GM06990 (cell line): ENCODE measurements at places on chromosomes 7 and 10.

DNA sequence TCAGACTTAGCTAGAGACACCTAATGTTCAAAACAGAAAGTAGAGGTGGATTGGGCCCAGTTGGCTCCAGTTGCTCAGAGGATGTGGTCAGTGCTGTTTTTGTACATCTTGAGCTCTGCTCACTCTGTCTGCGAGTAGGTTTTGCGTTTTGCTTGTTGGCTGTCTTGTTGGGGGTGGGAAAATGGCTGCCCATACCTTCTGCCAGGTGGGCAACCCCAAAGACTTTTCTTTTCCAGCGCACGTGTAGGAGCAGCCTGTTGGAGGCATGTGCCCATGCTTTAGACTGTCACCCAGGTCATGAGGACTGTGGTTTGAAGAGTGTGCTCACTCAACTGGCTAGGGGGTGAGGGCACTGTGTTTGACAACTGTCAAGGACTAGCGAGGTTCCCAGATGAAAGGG lies 73.9 kb downstream of the KAT6B start:
- peak; percentile 56 for DNase-seq

DNA sequence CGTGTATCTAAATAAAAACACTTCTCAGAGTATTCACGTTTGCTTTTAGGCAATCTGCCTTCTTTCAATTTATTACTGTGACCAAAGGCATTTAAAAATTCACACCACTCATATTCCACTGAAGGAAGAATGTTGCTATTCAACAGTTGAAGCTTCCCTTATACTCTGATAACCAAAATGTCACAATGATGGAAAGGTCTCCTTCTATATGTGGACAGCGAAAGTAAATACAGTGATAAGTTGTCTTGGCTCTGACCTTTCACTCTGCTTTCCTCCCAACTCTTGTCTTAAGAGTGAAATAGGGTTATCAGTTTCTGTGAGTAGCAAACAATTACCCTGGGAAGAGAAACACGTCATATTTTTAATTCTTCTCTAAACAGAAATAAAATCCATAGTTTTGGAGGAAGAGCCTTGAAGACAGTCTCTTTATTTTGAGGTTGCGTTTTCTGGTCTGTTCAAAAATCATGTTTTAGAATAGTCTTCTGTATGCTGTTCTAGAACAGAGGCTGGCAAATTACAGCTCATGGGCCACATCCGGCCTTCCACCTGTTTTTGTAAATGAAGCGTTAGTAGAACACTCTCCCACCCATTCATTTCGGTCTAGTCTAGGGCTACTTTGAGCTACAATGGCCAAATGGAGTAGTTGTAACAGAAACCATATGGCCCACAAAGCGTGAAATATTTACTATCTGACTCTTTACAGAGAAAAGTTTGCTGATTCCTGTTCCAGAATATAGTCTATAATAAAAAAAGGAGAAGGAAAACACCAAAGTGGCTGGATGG lies 41.3 kb downstream of the ETV1 start:
- DNase-seq, result peak; percentile 2

GRCh38 chr7:8177109-8177933 lies 84.6 kb downstream of the ICA1 start:
- DNase-seq, result peak; percentile 58

DNA sequence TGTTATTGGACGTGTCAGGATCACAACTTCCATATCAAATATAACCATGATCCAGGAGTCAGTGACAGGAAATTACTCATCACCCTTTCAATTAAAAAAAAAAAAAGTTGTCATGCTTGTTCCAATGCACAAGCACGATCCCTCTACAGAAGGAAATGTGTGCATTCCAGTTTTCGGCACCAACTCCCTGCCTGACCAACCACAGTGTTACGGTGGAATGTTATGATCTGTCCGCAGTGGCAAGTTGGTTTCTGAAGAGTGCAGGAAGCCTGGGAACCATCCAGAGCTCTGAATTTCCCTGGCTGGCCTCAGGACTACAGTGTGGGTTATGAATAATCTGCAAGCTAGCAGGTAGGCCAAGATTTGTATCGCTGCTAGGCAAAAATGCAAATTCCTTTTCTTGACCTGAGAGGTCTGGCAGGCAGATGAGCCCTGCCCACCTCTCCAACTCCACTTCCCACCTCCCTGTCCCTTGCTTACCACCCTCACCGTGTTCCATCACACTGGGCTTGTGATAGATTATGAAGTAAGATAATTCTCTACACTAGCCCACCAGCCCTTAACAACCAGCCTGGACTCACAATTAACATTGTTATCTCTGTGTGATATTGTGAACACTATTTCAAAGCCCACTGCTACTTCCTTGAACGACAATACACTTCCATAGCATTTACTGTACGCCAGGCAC lies 20.4 kb downstream of the FRMPD2 start:
- no peak for DNase-seq

DNA sequence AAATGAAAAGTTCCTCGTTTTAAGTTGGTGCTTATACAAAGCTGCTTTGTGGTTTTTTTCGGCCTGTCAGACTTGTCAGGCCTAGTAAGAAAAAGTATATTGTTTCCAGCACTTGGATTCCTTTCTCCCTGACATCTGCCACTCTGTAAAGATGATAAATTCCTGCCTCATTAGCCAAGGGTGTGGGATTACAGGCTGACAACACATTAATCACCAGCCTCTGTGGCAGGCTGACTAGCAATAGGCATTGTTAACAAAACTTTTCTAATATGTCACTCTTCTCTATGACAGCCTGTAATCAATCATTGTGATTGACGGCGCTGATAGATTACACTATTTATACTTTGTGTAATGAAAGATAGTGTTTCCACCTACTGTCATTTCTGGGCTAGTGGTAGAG lies 682.5 kb downstream of the LRMDA start:
- no peak for DNase-seq
